ENCODE measurements at places on chromosomes 12 and 14.

- no peak for DNase-seq
These were observed 191.9 kb downstream of the LRIG3 start for GRCh38 chr12:58728397-58728796.

- peak; percentile 3 for DNase-seq
These were observed 144.2 kb upstream of the C14orf180 start for GRCh38 chr14:104435147-104436046.

- DNase-seq: no peak
These were observed 80.6 kb upstream of the ETV6 start for GRCh38 chr12:11568762-11569478.

DNA sequence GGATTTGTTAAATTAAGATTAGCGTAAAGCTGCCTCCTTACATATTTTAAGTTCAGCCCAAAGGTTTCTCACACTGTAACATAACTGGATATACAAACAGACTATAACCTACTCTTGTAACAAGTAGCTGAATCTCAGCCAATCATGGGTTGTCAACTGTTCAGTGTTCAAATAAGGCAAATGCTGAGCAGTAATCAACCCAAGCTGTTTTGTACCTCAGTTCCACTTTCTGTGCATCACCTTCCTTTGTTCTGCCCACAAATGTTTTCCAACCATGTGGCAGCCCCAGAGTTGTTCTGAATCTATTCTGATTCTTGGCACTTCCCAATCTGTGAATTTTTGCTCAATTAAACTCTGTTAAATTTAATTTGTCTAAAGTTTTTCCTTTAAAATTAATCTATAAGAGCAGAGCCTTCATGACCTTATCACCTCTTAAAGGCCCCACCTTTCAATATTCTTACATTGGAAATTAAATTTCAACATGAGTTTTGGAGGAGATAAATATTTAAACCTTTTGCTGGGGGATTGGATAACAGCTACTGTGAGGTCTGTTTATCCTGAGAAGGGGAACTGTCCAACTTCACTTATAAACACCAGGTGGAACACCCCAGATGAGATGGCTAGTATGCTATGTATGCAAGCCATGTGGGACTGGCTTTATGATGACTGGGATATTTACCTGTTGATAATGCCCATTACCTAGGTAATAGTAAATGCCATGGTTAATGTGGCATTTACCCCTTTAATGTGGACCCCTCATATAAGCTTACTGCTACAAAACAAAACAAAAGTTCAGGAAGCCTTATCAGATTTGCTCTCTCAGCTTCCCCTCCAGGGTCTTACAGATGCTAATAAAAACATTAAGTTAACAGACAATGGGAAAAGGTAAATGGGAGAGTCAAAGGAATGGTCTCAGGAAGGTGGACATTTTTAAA is 42.2 kb upstream of the ARID2 start:
- DNase-seq: no peak

GRCh38 chr14:39447175-39447661 is 15.0 kb upstream of the FBXO33 start:
- no peak for DNase-seq

Measured in HEK293T (cell line).